ENCODE measurements at places on chromosomes 3 and 15.

DNA sequence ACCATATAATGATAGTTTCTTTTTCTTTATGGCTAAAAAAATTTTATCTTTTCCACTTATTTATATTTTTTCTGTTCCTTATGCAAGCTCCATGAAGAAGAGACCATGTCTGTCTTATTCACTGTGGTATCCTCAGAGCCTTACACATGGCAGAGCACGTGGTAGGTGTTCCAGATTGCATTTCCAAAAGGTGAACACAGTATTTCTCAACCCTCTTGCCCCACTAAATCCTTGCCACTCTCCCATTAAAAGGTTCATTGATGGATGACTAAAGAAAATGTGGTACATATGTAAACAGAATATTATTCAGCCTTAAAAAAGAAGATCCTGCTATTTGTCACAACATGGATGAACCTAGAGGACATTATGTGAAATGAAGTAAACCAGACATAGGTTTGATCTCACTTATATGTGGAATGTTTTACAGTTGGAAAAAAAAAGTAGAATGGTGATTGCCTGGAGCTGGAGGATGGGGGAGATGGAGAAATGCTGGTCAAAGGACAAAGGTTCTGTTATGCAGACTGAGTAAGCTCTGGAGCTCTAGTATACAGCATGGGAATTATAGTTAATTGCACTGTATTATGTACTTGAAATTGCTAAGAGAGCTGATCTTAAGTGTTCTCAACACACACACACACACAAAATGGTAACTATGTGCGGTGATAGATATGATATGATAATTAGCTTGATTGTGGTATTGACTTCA lies 266.7 kb downstream of the CNTN3 start:
- DNase-seq, result no peak

- DNase-seq, result no peak
Observed at GRCh38 chr3:175073219-175073905, 214.2 kb downstream of the NAALADL2 start.

DNA sequence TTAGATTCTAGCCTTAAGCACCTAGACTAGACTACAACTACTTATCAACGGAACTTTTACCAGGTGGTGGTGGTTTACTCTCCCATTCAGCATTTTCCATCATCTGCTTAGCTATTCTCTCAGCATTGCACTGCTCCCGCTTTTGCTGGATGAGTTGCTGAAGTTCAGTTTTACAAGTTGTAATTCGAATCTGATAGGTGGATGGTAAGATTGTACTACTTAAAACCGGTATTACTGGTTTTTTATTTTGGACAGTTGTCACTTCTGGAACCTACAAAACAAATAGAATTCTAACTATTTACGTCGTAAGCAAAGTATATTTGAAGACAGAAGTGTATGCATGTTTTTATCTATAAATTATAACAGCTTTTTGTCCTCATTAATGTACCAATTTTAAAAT lies 41.1 kb downstream of the PIK3R4 start:
- DNase-seq, result no peak

DNA sequence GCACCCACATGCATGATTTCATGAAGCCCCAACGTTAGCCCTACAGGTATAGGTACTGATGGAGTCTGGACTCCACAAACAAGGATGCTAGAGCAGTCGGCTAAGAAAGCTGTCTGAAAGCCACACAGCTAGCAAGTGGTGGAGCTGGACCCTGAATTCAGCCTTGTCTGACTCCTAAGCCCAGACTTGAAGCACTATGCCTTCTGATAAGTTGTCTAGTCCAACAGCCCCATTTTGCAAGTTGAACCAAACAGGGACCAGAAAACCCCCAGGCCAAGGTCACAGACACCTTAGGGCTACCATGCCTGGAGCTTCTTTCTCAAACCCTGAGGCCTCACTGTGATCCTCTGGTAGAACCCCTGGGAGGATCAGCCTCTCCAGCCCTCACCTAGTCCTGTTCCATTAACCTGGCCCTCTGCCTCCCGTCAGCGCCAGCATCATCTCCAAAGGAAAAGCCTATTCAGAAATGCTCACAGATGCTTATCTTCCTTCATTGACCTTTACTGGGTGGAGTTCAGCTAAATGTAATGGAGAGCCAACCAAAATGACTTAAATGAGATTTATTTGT lies 1.7 kb upstream of the SLCO2A1 start:
- no peak for DNase-seq

GRCh38 chr3:81838457-81838856 lies 77.0 kb upstream of the GBE1 start:
- no peak for DNase-seq

DNA sequence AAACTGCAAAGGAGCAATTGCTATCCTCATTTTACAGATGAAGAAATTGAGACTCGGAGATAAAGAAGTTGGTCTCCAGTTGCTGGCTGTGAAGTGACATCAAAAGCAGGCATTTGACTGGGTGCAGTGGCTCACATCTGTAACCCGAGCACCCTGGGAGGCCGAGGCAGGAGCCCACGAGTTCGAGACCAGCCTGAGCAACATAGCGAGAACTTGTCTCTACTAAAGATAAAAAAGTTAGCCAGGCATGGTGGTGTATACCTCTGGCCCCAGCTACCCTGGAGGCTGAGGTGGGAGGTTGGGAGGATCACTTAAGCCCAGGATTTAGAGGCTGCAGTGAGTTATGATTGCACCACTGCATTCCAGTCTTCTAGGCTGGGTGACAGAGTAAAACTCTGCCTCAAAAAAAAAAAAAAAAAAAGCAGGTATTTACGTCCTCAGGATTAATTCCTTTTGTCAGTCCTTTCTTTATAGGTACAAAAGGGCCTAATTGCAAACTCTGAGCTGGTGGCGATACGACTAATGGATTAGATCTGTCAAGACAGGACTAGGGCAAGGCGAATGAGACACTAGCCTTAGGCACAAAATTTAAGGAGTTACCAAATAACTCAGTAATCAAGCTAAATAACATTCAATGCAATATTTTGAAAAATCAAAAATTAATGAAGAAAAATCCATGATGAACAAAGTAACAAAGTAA lies 5.9 kb upstream of the DNASE1L3 start:
- no peak for DNase-seq

DNA sequence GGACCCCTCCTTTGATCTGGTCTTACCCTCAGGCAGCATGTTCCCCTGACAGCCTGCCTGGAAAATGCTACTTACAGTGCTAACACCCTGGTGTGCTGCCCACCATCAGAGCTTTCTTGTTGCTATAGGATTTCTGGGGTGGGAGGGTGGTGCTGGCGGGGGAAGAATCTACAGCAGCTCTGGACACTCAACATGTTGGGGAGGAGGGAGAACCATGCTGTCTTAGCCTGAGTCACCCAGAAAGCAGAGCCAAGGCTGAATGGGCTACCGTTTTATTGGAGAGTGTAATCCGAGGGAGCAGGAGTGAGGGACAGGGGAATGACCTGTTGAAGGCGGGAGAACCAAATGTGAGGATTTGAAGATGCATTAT lies 45.6 kb downstream of the MFSD1 start:
- no peak for DNase-seq

All from effector memory CD8-positive, alpha-beta T cell (primary cell).